ENCODE measurements at places on chromosomes 3 and 15.

DNA sequence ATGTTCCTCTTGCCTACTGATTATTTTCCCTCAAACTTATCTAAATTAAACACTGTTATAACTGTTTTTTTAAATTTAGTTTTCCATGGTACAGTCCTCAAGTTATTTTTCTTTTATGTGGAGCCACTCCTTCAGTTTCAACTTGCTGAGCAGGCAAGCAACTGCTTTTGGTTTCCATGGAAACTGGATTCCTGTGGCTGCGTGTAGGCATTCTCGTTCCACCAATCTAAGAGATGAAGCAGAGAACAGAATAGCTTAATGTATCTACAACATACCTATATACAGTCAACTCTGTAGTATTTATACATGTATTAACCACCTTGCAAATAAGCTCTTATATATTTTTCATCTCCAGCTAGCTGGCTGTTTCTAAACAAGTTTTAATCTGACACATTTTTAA, 25.8 kb upstream of the ANXA2 start:
- no peaks in the 10 kb centered on the region for H3K27me3 ChIP-seq
- H3K4me1 ChIP-seq = peaks cover 9% of the 10 kb centered on the region
- H3K27ac ChIP-seq = peak overlapping the region; percentile 8
- DNase-seq = peak; percentile 13

DNA sequence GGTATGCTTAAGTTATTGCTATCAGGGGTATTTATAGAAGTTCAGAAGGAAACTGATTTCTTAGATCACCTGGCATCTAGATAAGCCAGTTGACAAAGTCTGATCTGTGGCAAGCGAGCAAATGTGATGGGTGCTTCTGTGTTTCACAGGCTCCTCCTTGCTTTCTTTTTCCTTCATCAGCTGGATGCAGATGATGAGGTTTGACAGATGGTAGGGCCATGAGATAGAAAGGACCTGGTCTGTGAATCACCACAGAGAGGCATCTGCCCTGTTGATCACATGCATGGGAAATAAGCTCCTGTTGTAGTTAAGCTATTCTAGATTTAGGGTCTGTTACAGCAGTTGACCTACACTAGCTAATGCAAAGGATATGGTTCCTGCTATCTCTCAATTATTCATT, 372.0 kb downstream of the NEK10 start:
- no peaks in the 10 kb centered on the region for H3K36me3 ChIP-seq
- H3K27me3 ChIP-seq = no peaks in the 10 kb centered on the region
- no peaks in the 10 kb centered on the region for H3K4me1 ChIP-seq
- no peak for DNase-seq
- no peak overlapping the region for H3K4me3 ChIP-seq

DNA sequence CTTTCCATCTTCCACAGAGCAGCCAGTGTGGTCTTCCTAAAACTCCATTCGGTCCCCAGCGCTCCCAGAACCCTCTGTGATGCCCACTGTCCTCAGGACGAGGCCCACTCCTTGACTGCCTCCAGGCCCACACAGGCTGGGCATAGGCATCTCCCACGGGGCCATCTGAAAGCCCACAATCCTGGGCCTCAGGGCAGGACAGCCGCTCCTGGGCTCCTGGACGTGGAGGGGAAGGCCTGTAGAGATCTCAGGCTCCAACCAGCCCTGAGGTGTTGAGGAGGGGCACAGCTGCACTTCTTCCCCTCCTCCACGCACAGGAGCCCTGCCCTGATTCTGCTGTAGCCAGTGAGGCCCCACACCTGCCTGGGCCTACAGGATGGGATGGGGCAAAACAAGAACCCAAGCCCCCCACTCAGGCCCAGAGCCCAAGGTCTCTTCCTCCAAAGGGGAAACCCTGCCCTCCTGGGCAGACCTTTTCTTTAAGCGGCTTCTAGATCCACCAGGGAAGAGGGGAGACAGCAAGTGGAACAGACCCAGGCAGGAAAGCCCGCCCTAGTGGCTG, 25.9 kb downstream of the SHISA5 start:
- H3K4me3 ChIP-seq = no peak overlapping the region
- peak overlapping the region; percentile 89 for H3K27ac ChIP-seq
- DNase-seq = no peak

DNA sequence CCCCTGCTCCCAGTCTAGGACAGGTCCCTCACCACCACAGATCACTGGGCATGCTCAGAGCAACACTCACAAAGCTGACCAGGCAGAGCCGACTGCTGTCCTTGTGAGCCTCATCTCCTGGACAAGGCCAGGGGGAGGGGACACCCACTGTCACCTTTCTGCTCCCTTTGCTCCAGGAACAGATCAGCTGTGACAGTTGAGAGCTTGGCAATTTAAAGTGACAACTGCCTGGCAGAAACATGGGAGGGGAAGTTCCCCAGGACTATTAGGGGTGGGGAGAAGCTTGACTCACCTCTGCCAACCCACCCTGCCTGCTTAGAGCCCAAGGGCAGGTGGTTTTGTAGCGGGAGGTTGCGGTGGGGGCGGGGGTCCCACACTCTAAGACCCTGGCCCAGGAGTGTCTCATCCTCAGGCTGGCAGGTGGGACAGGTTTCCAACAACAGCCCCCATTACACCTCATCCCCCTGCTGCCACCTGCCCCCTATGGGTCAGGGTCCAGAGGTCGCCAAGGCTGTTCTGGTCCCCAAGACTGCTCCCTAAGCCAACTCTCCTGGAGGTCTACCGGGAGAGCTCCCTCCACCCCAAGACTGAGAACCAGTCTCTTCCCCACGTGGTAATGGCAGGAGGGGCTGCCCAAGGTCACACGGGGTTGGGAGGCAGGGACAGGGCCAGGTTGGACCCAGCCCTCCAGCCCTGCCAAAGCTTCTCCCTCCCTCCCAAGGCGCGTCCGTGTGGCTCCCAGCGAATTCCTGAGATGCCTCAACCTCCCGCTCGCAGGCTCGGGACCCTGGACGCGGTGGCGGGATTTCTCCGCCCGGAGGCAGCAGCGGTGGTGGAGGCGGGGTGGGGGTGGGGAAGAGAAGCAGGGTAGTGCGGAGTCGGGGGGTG, 80.4 kb downstream of the IQSEC1 start:
- peaks cover 4% of the 10 kb centered on the region for H3K36me3 ChIP-seq
- peak; percentile 53 for DNase-seq
- H3K27me3 ChIP-seq = no peaks in the 10 kb centered on the region
- peak overlapping the region; percentile 25 for H3K27ac ChIP-seq
- H3K4me3 ChIP-seq = peak overlapping the region; percentile 51

DNA sequence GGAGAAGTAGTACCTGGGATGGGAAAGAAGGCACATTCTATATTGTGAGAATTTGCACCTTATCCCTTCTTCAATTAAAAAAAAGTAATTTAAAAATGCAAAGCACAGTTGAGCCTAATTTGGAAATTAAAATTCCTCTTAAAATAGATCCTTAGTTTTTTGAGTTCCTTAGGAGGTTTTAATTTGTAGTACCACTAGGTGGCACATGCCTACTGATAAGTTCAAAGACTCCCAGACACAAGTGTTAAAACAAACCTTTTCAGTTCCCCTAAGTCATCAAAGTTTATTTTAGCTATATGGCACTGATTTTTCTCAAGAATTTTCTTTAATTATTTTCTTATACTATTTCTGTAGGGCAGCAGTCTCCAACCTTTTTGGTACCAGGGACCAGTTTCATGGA, 127.6 kb upstream of the AZI2 start:
- H3K27ac ChIP-seq = no peak overlapping the region
- no peak overlapping the region for H3K4me3 ChIP-seq
- H3K4me1 ChIP-seq = no peaks in the 10 kb centered on the region
- H3K36me3 ChIP-seq = no peaks in the 10 kb centered on the region
- no peak for DNase-seq

Measured in activated naive CD8-positive, alpha-beta T cell treated with anti-CD3 and anti-CD28 coated beads for 36 hours (primary cell).